T-helper 2 cell (primary cell): ENCODE measurements at places on chromosomes 13 and 19.
A peak's percentile ranks its signal among the peaks of the same experiment; 100 is the strongest.

GRCh38 chr19:35170359-35171061, 16.0 kb downstream of the FXYD5 start:
- no peak for DNase-seq

DNA sequence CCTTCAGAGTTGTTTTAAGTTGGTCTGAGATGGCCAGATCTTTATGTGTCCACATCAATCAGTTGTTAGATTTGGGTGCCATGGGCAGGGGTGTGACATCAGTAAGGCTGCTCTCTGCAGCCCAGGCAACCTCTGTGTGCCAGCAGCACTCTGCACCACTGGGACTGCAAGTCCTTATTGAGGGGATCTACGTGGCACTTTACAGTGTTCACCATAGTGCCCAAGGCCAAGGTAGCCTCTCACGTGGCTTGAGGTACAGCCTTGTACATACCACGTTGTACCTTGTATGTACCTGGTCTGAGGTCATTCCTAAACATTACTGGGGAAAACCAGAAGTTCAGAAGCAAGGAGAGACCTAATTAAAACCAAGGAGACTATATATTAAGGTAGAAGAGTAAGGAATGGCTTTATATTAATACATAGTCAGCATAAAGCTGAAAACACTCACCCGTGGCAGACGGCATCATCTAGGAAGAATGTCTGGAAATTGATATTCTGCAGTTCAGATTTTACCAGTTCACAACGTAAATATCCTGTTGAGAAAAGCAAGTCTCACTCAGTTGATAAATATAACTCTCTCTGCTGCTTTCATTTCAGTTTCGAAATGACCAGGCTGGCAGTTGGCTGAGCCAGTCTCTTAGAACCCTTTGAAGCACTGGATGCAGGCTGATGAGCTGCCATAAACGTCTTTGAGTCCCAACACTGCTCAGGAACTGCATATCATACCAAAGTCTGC, 128.8 kb downstream of the ZDHHC20 start:
- DNase-seq, result peak; percentile 87

DNA sequence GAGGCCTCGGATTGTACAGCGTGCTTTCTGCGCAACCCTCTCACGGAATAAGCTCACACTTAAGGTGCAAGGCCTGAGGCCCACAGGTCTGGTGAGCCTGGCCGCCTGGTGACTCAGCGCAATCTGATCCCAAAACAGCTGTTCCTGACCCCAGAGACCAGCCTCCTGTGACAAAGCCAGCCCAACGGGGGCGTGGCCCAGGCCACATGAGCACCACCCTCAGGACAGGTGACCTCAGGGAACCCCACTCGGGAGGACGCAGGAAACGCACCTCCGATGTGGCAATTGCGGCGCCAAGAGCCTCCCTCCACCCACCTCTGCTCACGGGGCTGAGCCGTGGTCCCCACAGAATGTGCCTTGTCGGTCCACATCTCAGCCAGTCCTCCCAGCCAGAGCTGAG, 26.4 kb downstream of the GRTP1 start:
- DNase-seq, result no peak

DNA sequence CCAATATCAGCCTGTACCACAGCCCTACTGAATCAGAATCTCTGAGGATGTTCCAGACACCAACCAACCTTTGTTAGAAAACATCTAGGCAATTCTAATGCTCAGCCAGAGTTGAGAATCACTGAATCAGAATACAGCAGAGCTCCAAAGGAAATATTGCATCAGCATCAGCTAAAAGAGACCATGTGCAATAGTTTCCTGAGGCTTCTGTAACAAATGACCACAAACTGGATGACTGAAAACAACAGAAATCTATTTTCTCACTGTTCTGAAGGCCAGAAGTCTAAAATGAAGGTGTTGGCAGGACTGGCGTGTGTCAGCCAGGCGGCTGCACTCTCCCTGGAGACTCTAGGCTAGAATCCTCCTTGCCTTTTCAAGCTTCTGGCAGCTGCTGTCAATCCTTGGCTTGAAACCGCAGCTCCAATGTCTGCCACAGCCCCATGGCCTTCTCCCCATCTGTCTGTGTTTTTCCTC, 1.2 kb upstream of the DCT start:
- no peak for DNase-seq

- no peak for DNase-seq
Measured at GRCh38 chr19:55071129-55071502, 4.6 kb upstream of the EPS8L1 start.

- peak; percentile 21 for DNase-seq
Measured at GRCh38 chr13:26254583-26255111, 718 bp downstream of the CDK8 start.

DNA sequence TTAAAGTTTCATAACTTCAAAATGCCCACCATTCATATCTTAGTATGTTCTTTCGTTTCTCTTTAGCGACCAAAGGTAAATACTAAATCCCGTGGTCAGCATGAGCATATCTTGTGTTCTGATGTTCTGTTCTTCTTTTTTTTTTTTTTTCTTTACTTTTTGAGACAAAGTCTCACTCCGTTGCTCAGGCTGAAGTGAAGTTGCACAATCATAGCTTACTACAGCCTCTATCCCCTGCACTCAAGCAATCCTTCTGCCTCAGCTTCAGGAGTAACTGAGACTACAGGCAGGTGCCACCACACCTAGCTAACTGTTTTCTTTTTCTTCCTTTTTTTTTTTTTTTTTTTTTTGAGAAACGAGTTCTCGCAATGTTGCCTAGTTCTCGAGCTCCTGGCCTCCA, 60.9 kb upstream of the ATP12A start:
- no peak for DNase-seq

GRCh38 chr19:30682999-30683536, 310.9 kb downstream of the ZNF536 start:
- DNase-seq, result no peak

DNA sequence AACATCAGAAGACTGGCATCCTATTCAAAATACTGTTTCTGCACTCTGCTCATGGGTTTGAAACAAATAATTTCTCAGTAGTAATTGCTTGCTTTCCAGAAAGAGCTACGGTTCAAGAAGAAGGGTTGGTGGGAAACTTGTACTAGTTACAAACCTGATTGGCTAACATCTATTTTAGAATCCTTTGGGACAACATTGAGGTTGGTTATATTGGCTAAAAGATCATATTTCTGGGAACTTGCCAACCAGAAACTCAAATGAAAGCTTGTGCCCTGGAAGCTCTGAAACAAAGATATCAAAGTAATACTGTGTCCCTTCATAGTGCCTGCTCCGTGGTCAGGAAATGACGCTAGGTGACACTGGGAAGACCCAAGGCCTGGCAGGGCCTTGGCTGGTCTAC, 141.7 kb downstream of the LACC1 start:
- no peak for DNase-seq

GRCh38 chr13:35343417-35343816, 133.1 kb downstream of the MAB21L1 start:
- no peak for DNase-seq

GRCh38 chr13:53073711-53074110, 45.1 kb downstream of the OLFM4 start:
- no peak for DNase-seq

DNA sequence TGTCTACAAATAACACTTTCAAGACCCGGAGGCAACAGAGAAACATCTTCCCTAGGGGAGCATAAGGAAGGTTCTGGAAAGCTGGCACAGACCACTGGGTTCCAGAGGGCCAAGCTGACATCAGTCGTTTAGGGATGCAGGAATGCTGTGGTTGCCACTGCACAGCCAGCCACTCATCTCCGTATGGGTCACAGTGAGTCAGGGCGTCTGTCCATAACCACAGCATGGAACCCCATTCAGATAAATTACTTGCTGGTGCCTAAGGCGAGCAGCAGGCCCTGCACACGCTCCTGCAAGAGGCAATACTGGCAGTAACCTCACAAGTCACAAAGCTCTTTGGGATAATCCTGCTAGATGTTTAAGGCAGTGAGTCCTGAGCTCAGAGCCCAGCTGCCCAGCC, 140.9 kb upstream of the UBL3 start:
- DNase-seq, result no peak

- DNase-seq, result peak; percentile 62
Measured at GRCh38 chr19:39502640-39503417, 4.1 kb downstream of the DLL3 start.

GRCh38 chr13:113951246-113951999, 22.5 kb downstream of the C13orf46 start:
- peak; percentile 16 for DNase-seq

GRCh38 chr19:21677696-21678418, 89.5 kb downstream of the ZNF100 start:
- no peak for DNase-seq

GRCh38 chr19:8316351-8317125, 4.6 kb downstream of the NDUFA7 start:
- no peak for DNase-seq

GRCh38 chr19:17797424-17798201, 2.7 kb downstream of the B3GNT3 start:
- DNase-seq, result no peak

DNA sequence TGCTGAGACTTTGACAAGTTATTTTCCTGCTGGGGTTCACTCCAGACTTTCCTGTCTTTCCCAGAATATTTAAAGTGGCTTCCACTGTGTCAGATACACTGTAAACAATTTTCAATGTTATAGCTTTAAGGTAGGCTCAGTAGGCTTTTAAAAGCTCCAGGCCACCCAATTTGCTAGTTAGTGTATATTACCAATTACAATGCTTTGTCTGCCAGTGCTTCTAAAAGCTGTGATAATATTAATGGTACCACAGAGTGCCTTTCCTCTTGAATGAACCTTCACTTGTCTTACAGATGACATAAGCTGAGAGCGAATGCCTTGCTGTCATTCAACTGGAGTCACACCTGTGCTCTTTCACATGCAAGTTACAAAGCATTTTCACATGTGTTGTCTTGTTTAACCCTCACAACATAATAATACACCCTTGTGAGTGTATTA, 239.7 kb upstream of the HTR2A start:
- DNase-seq, result no peak

DNA sequence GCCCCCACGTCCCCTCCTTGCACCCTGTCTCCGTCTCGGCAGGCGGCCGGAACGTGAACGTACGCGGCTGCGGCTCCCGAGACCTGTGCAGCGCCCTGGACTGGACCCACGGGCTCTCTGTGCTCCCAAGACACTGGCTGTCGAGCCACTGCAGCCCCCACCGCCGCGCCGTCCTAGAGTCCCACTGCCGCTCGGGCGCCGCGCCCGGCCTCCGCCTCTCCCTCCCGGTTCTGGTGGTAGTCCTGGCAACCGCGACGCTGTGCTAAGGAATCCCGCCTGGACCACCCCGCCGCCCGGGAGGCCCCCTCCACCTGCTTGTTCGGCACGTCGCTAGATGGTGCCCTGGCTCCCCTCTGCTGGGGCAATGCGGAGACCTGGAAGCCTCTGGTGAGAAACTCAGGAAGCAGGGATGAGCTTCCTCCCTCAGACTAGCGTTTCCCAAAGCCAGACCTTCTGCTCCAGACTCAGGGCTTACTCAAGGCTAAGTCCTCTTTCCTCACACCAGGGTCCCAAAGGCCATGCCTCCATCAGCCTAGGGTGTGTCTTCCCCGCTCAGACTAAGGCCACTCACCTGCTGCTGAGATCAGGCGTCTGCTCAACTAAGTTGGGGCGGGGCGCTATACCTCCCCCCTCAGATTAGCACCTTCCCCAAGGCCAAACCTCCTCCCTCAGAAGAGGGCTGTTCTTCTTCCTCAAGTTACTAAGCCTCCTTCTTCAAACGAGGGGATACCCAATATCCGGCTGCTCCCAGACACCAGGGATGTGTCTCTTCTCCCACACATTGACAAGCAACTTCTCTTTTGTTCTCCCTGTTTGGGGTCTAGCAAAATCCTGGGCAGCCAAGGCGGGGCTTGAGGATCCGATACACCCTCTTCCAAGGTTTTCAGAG, 16.1 kb upstream of the IRGC start:
- no peak for DNase-seq

DNA sequence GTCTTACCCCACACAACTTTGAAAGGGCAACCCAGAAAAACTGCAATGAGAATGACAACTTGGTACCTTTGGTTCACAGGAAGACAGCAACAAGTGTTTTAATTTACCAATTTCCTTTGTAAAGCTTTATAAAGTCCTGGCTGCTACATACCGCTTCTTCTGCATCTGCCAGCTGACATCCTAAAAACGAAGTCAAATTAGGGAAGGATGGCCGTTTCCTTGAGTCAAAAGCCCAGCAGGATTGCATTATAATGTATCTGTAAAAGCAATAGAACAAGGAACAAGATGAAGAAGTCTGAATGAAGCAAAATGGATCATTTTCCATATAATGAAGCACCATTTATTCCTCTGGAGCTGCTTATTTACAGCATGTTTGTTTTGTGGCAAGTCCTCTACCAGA, 25.8 kb upstream of the URAD start:
- DNase-seq, result no peak

DNA sequence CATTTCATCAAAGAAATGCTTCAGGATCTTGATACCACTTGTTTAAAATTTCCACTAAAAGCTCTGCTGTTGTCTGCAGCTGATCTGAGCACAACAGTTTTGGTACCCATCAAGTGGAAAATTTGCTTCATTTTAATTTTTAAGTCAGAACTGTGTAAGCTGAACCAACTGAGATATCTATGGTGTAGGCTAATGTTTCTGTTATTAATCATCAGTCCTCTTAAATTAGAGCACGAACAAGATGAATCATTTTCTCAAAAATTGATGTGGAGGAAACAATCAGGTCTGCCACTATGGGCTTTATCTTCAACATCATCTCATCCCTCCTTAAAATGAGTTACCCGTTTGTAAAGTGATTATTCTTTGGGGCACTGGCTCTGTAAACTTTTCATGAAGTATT, 221.5 kb upstream of the NBEA start:
- no peak for DNase-seq

- DNase-seq, result no peak
Measured at GRCh38 chr19:55640577-55641425, at the start of gene ZNF580. ZNF580 (plus strand) TSS chr19:55641002; CDS start chr19:55642509, 1,507 bp downstream.

GRCh38 chr13:103884101-103884723, 818.0 kb upstream of the SLC10A2 start:
- DNase-seq, result no peak

- no peak for DNase-seq
Measured at GRCh38 chr13:64985075-64985474, 2245.1 kb downstream of the PCDH9 start.

- peak; percentile 1 for DNase-seq
Measured at GRCh38 chr13:93847162-93847561, 620.6 kb downstream of the GPC6 start.

DNA sequence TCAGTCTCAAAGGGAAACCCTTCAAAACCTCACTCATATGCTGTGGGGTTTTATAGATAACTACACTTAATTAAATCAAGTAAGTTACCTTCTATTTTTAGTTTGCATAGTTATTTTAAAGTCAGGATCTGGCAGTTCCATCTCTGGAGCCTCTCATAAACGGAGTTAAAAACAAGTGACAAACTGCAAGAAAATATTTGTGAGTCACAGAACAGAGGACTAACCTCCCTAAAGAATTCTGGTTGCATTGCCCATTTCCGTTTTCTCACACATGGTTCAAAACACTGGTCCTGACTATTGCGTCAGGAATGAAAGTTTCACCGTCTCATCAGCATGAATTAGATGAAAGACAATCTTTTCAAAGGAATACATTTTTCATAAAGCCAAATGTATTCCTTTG, 10.6 kb downstream of the RXFP2 start:
- DNase-seq, result no peak
